Body of pancreas (tissue), 4 donors: ENCODE measurements at places on chromosomes 16 and 17. TPM values are rescaled to one million over a fixed set of nuclear protein-coding genes. Genes with fewer than 3 reads are reported as not detected.

The CYBA gene
- 177 TPM for total RNA-seq

The TBC1D3B gene
- not detected for total RNA-seq

GRCh38 chr17:1625581-1625980, 3.1 kb downstream of the SLC43A2 start:
- no peak overlapping the region for H3K4me3 ChIP-seq
- peaks cover 20% of the 10 kb centered on the region for H3K4me1 ChIP-seq
- H3K27ac ChIP-seq: no peak overlapping the region
- no peak for DNase-seq
- H3K36me3 ChIP-seq: no peaks in the 10 kb centered on the region

DNA sequence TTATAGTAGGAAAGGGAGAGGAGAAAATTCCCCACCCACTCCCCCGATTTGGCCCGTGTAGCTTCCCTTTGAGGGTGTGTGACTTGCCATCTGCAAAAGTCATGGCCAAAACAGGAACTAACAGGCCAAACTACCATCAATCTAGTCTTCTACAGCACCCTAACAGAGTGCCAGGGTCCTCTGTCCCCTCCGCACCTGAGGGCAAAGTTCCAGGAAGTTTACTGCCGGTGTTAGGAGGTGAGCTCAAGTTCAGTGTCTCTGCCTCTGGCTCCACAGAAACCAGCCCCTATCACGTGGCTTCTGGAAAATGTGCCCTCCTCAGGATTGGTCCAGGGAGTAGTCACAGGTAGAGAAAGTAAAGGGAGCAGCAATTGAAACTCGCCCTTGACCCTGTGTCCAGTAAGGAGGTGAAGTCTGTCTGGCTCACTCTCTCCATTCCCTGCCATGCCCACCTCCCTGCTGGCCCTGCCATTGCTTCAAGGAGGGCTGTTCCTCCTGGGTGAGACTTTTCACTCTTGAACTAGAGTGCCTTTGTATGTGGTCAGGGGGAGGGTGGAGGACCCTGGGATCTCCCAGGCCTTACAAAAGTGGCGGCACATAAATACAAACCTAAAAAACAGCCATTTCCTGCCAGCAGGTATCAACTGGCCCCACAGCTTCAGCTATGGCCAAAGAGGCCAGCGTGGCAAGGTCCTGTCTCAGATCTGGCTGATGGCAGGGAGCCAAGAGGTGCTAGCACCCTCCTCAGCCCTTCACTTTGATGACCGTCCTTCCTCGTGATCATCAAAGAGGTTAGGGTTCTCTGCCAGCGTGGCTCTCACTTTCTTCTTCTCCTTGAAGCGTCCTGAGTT, 5.3 kb downstream of the PRR15L start:
- peaks cover 4% of the 10 kb centered on the region for H3K36me3 ChIP-seq
- H3K4me1 ChIP-seq: peaks cover 73% of the 10 kb centered on the region
- peak overlapping the region; percentile 99 for H3K27ac ChIP-seq
- no peak overlapping the region for H3K4me3 ChIP-seq
- H3K27me3 ChIP-seq: no peaks in the 10 kb centered on the region

- DNase-seq: peak; percentile 31
- no peak overlapping the region for H3K27ac ChIP-seq
- no peaks in the 10 kb centered on the region for H3K4me1 ChIP-seq
- no peaks in the 10 kb centered on the region for H3K36me3 ChIP-seq
These were observed 15.6 kb downstream of the TLE7 start for GRCh38 chr16:71426069-71426879.
